Breast epithelium (tissue), 4 donors: ENCODE measurements at places on chromosomes 7 and 10.

- DNase-seq, result no peak
These were observed 48.6 kb upstream of the NANOS1 start for GRCh38 chr10:118980870-118981269.

GRCh38 chr10:15464381-15464780 lies 93.3 kb upstream of the FAM171A1 start:
- DNase-seq, result no peak

DNA sequence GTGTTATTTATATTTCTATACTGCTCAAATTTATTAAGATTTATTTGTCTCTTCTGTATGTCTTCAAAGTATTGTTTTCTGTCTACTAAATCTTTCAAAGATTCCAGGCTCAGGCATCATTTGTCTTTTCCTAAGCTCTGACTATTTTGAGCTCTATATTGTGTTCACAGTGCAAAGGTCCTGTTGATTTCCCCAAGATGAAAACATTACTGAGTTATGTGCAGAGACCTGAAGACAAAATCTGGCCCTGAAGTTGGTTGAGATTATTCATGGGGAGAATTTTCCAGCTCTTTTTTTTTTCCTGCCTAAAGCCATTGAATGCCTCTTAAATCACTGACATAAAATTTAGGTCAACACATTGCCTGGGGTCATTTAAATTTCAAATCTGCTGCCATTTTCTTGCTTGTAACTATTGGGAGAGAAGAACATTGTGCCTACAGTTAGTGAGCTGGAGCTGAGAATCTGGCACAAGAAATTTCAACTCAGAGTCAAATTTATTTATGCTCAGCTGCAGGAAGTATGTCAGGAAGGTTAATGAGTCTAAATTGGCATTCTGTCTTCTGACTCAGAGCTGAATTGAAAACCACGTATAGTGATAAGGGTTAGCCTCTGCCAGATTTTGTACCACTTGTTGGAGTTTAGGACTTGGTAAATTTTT lies 31.6 kb downstream of the CSTF2T start:
- no peak for DNase-seq

- DNase-seq, result no peak
These were observed 20.5 kb downstream of the YKT6 start for GRCh38 chr7:44221231-44221791.

DNA sequence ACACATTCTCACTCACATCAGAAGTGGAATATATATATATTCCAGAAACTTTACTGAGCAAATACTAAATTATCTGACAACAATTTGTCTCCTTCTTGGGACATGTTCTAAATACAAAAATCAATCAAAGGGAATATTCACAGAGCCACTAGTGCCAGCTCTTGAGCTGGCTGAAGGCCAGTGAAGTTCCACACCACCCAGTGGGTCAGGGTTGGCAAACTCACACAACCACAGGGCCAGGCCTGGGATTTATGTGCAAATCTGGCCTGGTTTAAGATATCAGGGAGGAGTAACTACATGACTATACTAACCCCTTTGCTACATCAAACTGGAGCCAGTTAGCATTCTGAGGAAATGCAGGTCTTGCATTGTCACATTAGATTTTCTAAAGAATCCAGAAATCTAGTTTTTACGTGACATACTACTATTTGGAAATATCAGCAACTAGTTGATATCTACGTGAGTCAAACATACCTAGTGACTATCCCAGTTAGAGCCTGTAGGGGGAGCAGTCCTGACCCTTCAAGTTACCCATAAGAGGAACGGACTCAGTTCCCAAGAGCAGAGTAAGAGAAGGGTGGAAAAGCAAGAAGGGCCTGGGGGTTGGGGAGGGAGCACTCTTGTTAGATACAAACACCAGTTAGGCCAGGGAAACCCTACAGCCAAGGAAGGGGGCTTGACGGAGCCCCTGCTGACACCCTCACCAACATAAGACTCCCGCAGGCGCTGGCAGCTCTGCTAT lies 600.4 kb downstream of the KCNMA1 start:
- DNase-seq, result no peak

- no peak for DNase-seq
These were observed 163.1 kb upstream of the GDF10 start for GRCh38 chr10:47136866-47137265.

- DNase-seq, result peak; percentile 10
These were observed 19.6 kb upstream of the RET start for GRCh38 chr10:43057231-43057711.

GRCh38 chr7:95996174-95996573 lies 223.8 kb downstream of the DYNC1I1 start:
- no peak for DNase-seq

DNA sequence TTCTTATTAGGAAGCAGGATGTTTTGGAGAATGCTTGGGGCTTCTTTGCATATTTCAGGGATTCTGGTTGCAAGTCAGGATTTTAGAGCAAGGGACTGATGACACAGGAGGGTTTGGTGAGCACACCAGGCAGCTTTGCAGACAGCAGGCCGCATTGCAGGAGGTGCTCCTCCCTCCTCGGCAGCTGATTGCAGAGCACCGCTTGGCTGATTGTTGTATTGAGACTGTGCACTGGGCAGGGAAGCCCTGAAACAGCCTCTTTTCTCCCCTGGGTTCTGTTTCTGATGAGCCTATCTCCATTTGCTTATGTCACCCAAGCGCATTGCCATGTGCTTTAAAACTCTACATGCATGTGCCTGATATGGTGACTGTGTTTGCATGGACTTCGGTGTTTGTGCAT lies 769.6 kb downstream of the GRID1 start:
- DNase-seq, result no peak
